ENCODE measurements at places on chromosomes 1 and 21. TPM values are rescaled to one million over a fixed set of nuclear protein-coding genes. Genes with fewer than 3 reads are reported as not detected.
A peak's percentile ranks its signal among the peaks of the same experiment; 100 is the strongest.

DNA sequence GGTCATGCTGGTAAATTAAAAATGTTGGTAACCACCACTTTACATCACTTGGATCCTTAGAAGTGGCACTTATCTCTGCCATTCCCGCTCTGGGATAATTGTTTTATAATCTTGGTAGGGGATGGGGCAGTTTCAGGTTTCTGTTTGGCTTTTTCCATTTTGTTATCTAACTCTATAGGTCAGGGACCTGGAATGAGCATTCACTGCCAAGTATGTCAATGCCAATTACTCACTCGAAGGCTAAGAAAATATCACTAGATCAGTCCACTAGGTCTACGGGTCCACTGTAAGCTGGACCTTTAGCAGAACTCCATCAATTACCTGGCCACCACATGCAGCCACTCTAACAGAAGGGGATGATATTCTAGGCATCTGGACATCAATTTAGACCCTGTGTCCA lies 4.5 kb upstream of the DIP2A start:
- peak; percentile 49 for DNase-seq

DNA sequence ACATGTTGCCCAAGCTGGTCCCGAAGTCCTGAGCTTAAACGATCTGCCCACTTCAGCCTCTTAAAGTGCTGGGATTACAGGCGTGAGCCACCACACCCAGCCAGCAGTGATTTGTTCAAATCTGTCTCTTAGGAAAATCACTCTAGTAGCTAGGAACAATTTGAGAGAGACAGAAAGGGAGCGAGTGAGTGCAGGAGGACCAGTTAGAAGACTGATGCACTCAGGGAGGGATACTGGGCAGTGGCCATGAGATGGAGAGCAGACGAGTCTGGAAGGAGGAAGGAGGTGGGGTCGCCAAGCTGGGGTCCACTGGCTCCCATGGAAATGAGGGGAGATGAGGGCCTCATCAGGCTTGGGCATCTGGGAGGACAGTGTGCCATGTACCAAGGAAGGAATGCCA lies 23.6 kb upstream of the SSBP3 start:
- no peak for DNase-seq

GRCh38 chr1:9449110-9449627 lies 90.1 kb upstream of the SLC25A33 start:
- peak; percentile 86 for DNase-seq

Gene ALX3
- not detected for total RNA-seq

- no peak for DNase-seq
Observed at GRCh38 chr1:182059936-182060335, 1.6 kb downstream of the ZNF648 start.

Data from fibroblast of the aortic adventitia (primary cell).